ENCODE measurements at places on chromosomes 11 and 22.

DNA sequence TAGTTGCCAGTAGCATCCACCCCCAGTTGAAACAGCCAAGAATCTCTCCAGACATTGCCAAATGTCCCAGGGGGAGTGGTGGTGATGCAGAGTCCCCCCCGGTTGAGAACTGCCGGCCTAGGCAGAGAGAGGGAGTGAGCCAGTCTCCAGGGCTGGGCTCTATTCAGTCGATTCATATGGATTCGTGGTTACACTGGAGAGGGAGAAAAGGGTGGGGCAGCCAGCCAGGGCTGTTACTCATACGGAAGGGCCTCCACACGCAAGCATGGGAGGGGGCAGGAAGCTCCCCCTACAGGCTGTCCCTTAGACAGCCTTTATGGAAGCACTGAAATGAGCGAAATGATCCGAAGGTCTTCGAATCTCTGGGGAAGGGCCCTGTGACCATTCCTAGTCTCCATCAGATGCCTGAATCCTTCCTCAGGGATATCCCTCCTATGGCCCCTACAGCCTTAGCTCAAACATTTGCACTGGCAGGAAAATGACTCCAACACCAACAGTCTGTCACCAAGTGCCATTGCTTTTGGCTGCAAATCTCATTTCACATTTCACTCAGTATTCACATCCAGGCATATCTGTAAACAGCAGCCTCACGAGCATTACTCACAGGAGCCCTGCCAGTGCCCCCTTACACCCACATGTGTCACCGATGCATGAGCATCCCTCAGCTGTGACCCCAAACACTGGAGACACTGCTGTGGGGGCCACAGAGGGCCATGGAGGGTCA, 18.4 kb upstream of the TLCD5 start:
- DNase-seq: no peak

DNA sequence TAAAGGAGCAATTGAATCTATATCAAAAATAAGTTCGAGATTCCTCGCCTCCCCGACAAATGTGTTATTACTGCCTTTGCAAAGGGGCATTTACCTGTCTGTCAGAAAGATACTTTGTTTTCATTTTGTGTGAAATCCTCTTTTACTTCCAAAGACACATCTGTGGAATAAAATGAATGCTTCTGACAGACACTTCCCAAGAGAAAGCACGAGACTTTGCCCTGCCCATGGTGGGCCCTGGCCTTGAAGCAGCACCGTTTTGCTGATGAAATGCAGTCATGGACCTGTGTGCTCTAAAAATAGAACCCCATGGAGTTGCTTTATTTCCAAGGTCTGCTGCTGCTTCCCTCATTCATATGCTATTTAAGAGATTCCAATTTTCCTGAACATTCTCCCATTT, 85.9 kb upstream of the USP47 start:
- DNase-seq: no peak

- no peak for DNase-seq
These were observed 34.1 kb downstream of the OR4D9 start for GRCh38 chr11:59545179-59546020.

- no peak for DNase-seq
These were observed 117.8 kb downstream of the WNT11 start for GRCh38 chr11:76088511-76088910.

Data from stimulated activated CD8-positive, alpha-beta memory T cell treated with anti-CD3 and anti-CD28 coated beads, Interleukin-2, amount 100 ng/mL, for 1 hour (primary cell).